ENCODE measurements at places on chromosomes 3 and 15. TPM values are rescaled to one million over a fixed set of nuclear protein-coding genes. Genes with fewer than 3 reads are reported as not detected.

NMB gene
- 3.4 TPM for total RNA-seq

COL6A6 gene
- total RNA-seq = 61.2 TPM

GABRB3 gene
- 4.8 TPM for total RNA-seq

LRRC2 gene
- 13.0 TPM for total RNA-seq

CPA3 gene
- 10.2 TPM for total RNA-seq

ANKDD1A gene
- total RNA-seq = 14.4 TPM

LAMB2 gene
- 581 TPM for total RNA-seq

KCNMB2 gene
- total RNA-seq = 6.2 TPM

GPR27 gene
- 5.1 TPM for total RNA-seq

VPS39 gene
- 36.1 TPM for total RNA-seq

TBL1XR1 gene
- total RNA-seq = 191 TPM

CHRNA7 gene
- total RNA-seq = 2.8 TPM

MEIS2 gene
- 42.1 TPM for total RNA-seq

SCAMP5 gene
- total RNA-seq = 0.62 TPM

KLF15 gene
- 12.1 TPM for total RNA-seq

PLCB2 gene
- total RNA-seq = 8.7 TPM

STRA6 gene
- total RNA-seq = 14.2 TPM

NR2F2 gene
- 22.0 TPM for total RNA-seq

ALDH1L1 gene
- total RNA-seq = 7.7 TPM

RYR3 gene
- total RNA-seq = 98.0 TPM

PLSCR5 gene
- total RNA-seq = not detected

SMCO1 gene
- total RNA-seq = 19.6 TPM

IGSF10 gene
- total RNA-seq = 15.3 TPM

GRAMD1C gene
- total RNA-seq = 7.3 TPM
